ENCODE measurements at places on chromosomes 12 and 14.

GRCh38 chr12:71638499-71638898, 25.1 kb downstream of the ZFC3H1 start:
- DNase-seq = no peak

- DNase-seq = no peak
These were observed 39.0 kb downstream of the CHST11 start for GRCh38 chr12:104495786-104496185.

DNA sequence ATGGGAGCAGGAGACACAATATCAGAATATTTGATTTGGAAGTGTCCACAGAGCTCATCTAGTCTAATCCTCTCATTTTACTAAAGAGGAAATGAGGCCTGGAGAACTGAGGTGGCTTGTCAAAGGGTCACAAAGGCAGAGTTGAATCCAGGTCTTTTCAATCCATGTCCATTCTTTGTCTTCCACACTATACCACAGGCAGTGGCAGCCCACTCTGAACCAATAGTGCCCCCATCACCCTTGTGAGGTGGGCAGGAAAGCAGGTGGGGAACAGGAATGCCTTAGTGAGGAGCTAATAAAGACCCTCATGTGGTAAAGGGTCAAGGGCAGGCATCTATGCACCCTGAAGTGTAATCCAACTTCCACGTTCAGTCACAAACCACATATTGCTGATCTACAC, 134.8 kb upstream of the EGLN3 start:
- no peak for DNase-seq

GRCh38 chr14:88044444-88044758, 39.5 kb downstream of the GPR65 start:
- DNase-seq = no peak

DNA sequence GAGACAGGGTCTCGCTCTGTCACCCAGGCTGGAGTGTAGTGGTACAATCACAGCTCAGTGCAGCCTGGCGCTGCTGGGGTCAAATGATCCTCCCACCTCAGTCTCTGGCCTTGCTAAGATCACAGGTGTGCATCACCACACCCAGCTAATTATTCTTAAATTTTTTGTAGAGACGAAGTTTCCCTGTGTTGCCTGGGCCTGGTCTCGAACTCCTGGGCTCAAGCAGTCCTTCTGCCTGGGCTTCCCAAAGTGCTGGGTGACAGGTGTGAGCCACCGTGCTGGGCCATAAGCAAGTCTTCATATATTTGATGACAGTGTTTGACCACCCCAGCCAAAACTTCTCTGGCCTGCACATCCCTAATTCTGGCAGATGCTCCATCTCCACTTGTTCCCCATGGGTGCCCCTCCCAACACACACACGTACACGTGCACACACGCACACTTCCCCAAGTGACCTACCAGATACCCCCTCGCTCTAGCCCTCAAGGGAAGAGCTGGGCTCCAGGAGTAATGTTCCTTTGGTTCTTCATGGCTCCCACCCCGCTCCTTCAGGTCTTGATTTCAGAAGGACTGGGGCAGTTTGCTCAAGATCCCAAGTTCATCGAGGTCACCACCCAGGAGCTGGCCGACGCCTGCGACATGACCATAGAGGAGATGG, 104.3 kb upstream of the FKBP4 start:
- no peak for DNase-seq

DNA sequence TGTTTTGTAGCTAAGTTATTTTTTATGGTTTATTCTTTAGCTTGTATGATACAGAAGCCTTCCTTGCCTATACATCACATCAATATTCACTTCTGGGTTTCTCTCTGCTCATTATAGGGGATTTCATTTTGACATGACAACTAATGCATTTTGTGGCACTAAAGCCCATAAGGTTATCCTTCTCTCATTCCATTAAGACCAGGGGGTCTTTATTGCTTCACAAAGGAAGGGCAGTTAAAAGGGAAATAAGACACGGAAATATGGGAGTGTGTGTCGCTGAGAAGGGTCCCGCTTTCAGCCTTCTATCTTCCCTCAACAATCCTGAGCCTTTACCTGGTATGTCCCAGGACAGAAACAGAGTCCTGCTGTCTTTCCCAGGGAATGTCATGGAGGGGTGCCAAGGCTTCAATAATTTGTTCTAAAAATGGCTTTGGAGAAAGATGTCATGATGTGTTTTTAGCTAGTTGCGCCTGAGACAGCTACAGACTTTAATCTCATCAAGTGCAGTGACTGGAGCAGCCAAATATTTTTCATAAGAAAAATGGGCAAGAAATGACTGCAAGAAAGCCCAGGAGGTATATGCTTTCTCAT, 1145.4 kb upstream of the TMEM132C start:
- peak; percentile 35 for DNase-seq

DNA sequence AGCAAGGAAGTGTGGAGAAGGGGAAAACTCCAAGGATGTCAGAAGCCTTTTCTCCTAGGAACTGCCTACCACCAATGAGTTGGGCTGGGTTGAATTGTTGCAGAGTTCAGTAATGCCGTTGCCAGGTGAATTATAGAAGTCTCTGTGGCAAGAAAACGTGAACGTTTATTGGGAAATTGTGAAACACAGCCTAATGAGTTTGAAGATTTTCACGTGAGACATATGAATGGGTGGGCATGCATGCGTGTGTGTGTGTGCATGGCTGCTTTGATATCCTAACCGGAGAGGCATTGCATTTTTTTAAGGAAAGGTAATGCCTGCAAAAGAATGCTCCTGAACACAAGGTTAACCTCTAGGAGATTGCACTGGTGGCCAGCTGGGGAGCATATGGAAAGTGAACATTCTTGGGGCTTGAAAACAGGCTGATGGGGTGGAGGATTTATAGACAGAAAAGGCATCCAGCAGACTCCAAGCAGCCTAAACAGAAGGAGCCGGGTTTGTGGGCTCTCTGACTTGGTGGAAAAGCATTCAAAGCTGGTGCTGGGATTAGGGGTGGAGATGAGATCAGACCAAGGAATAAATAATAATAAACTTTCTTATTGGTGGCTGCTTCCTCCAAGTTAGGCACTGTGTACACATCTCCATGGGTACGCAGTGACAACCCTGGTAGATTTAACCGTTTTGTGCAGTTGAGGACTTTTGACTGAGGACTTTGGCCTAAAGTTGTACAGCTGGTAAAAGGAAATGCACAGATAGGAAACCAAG, 67.8 kb downstream of the NTF3 start:
- DNase-seq = peak; percentile 6

GRCh38 chr12:25716842-25717241, 163.8 kb upstream of the LMNTD1 start:
- DNase-seq = no peak

GRCh38 chr12:64625243-64626077, 15.2 kb downstream of the RASSF3 start:
- DNase-seq = peak; percentile 61

DNA sequence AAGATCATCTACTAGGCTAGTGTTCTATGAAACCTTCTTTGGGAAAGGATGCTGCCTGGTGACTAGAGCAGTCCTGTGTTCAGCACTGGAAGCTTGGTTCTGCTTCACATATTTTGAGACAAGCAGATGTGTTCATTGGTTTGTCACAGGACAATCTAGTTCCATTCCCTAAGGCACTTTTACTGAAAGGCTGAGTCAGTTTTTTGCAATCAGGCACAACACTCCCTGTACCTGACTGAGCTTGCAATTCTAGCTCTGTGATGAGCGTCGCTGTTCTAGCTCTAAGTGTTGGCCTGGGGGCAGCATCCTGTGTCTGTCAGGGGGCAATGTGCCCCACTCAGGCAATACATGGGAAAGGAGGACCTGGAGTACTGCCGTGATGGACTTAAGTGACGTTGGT, 144.4 kb downstream of the CAND1 start:
- DNase-seq = no peak

GRCh38 chr12:19437996-19438395, 1.3 kb upstream of the AEBP2 start:
- no peak for DNase-seq

- no peak for DNase-seq
These were observed 92.4 kb downstream of the TMTC1 start for GRCh38 chr12:29691161-29691854.

- DNase-seq = peak; percentile 72
These were observed 858 bp upstream of the ANKRD13A start for GRCh38 chr12:109998241-109998903.

- peak; percentile 27 for DNase-seq
These were observed 100.3 kb downstream of the LIN7A start for GRCh38 chr12:80837342-80837978.

GRCh38 chr14:73472185-73473114, 14.1 kb upstream of the NUMB start:
- no peak for DNase-seq

GRCh38 chr14:83289896-83290295, 1756.2 kb upstream of the SEL1L start:
- no peak for DNase-seq

GRCh38 chr12:106282457-106283097, 20.0 kb upstream of the TCP11L2 start:
- DNase-seq = no peak

DNA sequence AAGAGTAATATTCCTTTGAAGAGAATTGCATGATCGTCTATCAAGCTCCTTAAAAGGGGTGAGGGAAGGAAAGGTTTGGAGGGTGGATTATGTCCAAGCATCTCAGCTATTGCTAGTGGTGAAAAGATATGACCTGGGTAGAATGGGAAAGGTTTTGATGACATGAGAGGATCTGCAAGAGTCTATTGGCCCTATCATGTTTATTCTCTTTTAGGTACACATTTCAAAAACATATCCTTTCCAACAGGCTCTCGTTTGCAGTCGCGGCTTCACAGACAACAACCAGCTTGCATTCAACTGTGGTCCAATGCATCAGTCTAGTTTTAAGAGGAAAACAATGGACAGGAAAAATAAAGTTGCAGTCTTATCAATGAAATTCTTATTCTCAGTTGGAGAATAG, 17.1 kb downstream of the FOXG1 start:
- DNase-seq = no peak

GRCh38 chr12:91037276-91037675, 20.5 kb downstream of the KERA start:
- DNase-seq = no peak

GRCh38 chr12:111122458-111122878, 202.1 kb upstream of the MYL2 start:
- DNase-seq = no peak

DNA sequence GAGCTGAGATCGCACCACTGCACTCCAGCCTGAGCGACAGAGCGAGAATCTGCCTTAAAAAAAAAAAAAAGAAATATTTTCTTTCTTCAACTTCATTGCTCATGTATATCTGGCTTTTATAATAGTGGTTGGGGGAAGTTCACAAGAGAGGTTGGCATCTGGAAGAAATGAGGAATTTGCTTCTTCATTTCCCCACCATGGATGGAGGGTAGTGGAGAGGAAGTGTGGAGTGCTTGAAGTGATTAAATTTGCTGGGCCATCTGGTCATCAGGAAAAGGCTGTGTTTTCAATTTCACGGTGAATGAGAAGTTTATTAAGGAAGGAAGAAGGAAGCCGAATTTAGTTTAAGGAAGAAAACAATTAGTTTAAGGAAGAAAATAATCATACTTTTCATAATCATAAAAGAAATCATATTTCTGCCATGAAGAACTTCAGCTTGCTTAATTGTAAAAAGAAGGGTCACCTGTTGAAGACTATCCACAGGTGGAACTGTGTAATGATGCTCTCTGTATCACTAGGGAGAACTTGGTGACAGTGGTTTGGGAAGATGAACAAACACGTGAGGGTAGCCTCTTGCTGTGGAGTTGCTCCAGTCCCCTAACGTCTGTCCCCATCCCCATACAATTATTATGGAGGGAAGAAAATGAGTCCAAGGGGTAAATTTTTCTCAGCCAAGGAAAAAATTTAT, 197.3 kb upstream of the ARHGAP5 start:
- no peak for DNase-seq

- no peak for DNase-seq
These were observed 13.7 kb downstream of the COL2A1 start for GRCh38 chr12:47990351-47991105.

DNA sequence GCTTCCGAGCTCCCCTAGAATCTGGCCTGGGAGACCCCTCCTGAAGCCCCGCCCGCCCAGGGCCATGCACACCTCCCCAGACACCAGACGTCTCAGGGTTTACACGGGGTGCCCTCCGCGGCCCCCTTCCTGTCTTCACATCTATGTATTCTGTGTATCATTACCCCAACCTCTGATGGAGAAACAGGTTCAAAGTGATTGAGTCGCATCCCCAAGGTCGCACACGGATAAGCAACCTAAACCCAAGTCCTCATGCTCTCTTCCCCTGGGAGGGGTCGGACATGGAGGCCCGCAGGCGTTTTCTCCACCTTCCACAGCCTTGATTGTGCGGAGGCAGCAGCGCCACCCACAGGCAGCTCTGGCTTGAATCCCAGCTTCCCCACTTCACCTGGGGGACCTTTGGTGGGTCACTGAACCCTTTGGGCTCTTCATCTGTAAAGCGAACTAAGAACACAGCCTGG, 237.3 kb downstream of the BCL11B start:
- DNase-seq = no peak

DNA sequence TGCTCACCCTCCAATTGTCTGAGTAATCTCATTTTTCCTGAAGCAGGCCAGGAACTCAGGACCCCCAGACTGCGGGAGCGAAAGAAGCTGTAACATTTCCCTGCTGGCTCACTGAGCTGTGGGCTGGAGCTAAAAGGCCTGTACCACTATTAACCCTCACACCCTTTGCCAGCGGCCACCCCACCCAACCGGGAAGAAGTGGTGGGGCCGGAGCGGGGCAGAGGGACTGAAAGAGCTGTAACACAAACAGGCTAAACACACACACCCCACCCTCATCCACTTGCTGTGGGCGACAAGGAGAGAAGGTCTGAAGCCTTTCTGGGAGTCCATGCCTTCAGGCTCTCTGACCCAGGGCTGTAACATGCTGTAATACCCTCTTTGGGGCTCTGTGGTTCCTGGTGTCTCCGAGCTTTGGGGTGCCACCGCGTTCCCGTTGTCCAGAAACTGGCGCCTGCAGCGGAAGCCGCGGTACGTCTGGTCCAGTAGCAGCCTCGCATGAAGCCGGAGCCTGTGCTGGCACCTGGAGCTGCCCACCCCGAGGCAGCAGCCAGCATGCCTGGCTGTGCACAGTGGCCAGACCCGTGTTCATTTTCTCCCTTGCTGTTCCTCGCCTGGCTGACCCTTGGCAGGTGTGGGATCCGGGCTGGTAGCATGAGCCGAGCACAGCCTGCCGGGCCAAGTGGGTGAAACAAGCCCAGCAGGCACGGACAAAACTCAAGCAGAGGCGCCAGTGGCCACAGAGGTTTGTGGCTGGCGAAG, 345.5 kb upstream of the MGAT4C start:
- DNase-seq = no peak

GRCh38 chr12:49733219-49734017, 7.9 kb upstream of the TMBIM6 start:
- no peak for DNase-seq

DNA sequence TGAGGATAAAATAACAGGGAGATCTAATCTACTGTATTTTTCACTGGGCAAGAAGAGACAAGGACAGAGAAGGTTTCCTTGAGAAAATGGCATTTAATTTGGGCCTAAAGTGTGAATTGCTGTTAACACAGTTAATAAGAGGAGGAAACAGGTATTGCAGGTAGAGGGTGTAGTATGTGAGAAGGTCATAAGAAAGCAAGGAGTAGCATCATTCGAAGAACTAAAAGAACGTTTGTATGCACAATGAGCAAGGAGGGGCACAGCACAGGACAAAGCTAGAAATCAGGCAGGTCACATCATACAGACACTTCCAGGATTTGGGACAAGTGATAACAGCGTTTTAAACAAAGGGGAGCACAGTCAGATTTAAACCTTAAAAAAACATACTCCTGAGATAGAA, 85.1 kb upstream of the PLEKHA5 start:
- no peak for DNase-seq
